ENCODE measurements at places on chromosomes 7 and 10.
A peak's percentile ranks its signal among the peaks of the same experiment; 100 is the strongest.

DNA sequence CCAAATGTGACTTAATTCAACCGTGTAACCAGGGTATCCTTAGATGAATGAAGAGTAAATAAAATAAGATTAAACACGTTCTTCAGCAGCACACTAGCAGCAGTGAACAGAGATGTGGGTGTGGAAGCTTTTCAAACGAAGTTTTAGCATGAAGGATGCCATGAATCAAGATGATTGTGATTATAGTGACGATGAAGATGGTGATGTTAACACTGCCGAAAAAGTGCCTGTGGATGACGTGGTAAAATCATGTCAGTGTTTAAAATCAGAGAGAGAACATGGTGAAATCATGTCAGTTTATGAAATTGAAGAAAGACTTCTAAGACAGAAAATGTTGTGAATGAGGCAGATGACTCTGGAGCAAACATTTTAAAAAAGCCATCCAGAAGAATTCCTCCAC, 19.2 kb downstream of the LCOR start:
- no peak for DNase-seq

DNA sequence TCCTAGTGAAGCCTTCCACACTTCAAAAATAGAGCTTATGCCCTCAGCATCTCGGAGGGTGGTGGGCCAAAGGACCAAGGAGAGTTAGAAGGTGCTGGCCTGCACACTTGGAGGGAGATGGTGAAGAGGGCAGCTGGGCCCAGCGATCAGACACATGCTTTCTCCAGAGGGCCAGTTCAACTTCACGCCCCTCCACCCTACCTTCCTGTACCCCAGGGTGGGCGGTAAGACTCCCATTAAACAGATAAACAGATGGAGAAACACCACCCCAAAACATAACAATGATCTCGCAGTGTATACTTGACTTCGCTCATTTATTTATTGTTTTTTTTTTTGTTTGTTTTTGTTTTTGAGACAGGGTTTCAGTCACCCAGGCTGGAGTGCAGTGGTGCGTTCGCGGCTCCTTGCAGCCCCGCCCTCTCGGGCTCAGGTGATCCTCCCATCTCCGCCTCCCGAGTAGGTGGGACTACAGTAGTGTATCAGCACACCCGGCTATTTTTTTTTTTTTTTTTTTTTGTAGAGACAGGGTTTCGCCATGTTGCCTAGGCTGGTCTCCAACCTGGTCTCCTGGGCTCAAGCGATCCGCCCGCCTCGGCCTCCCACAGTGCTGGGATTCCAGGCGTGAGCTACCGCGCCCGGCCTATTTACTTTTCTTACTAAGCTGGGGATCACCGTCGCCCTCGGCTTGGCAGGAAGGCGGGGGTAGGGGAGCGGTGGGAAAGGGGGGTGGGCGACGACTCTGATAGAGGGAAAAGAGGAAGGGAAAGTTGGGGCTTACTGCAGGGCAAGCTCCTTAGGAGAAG, 1.8 kb downstream of the C10orf95 start:
- peak; percentile 37 for DNase-seq

- DNase-seq: no peak
Observed at GRCh38 chr10:124240839-124241291, 147.5 kb upstream of the CHST15 start.

DNA sequence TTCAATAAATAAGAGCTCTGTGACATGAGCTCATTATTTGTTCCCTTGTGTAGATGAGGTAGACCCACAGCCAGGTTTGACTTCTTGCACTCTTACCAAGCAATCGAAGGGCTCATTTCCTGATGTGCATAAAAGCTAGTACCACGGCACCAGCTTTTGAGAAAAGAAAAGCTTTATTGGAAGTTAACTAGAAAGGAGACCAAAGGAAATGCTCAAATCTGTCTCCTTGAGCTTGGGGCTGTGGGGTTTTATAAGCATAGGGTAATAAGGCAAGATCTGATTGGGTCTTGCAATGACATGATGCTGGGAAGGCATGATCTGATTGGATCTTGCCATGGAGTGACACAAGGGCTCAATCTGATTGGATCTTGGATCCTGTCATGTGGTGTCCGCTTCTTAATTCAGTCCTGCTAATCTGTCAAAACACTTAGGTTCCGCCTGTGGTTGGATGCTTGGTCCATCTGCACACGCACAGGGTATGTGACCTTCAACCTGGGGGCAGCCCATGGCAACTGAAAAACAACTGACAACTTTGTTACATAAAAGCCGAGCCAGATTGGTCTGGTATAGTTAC, 47.8 kb upstream of the FRMD4A start:
- DNase-seq: no peak

DNA sequence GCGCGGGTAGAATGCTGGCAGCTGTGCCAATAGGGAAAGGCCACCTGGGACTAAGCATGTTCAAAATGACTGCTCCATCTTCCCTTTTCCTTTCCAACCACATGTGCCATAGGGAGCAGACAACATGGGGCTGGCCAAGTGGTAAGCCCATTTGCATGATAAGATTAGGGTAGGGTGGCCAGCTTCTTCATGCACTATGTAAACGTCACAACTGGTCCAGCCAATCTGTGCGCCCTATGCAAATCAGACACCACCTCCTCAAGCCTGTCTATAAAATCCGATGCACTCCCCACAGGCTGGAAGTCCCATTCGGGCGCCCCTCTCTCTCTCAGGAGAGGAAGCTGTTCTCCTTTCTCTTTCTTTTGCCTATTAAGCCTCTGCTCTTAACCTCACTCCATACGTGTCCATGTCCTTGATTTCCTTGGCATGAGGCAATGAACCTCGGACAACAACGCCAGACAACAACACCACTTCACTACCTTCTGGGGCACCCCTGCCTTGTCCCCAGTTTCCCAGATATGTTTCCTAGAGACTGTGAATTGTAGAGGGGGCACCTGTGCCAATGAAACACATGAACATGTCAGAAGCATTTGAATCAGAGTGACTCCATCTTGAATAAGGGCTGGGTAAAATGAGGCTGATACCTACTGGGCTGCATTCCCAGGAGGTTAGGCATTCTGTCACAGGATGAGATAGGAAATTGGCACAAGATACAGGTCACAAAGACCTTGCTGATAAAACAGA, 19.1 kb upstream of the EXOC6 start:
- DNase-seq: no peak

DNA sequence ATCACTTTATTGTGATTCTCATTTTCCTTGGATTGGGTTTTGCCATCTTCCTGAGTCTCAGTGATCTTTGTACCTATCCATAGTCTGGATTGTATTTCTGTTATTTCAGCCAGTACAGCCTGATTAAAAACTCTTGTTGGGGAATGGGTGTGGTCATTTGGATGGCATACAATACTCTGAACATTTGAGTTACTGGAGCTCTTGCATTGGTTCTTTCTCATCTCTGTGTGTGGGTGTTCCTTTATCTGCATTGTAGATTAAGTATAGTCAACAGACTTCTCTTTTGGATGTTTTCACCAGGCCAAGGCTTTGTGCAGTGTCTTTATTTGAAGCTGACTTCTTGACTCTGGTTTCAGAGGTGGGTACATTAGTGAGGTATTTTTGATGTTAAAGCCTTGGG, 42.2 kb downstream of the RUNDC3B start:
- no peak for DNase-seq

DNA sequence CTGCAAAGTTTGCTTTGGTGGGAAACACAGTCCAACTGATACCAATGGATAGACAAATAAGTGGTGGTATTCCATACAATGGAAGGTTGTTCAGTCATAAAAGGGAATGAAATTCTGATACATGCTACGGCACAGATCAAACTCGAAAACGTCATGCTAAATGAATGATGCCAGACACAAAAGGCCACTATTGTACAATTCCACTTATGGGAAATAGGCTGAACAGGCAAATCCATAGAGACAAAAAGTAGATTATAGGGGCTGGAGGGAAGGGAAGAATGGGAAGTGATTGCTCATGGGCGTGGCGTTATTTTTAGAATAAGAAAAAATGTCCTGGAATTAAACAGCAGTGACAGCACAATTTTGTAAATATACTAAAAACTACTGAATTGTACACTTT, 66.0 kb upstream of the FOXK1 start:
- no peak for DNase-seq

GRCh38 chr7:24517166-24517565, 56.1 kb upstream of the PALS2 start:
- no peak for DNase-seq

GRCh38 chr7:15470825-15471668, 90.8 kb downstream of the AGMO start:
- no peak for DNase-seq

GRCh38 chr10:27724287-27724686, 21.3 kb downstream of the MKX start:
- no peak for DNase-seq

GRCh38 chr7:17104419-17104818, 194.0 kb upstream of the AHR start:
- no peak for DNase-seq

DNA sequence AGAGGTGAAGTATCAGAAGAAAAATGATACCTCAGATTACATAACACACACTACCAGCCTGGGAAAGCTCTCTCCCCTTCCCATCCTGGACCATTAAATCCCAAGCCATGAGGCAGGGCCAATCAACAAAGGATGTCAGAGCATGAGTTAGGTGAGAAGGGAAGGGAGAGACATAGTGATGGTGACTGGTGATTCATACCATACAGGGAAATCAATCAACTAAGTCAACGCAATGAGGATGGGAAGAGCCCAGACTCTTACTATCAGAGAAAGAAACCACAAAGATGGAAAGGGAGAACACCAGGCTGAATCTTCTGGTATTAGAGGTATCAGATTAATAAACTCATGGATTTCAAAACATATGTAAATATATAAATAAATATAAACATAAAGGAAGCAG, 185.4 kb downstream of the KMT2E start:
- peak; percentile 23 for DNase-seq

GRCh38 chr7:95092324-95092723, 184.9 kb downstream of the PPP1R9A start:
- no peak for DNase-seq

DNA sequence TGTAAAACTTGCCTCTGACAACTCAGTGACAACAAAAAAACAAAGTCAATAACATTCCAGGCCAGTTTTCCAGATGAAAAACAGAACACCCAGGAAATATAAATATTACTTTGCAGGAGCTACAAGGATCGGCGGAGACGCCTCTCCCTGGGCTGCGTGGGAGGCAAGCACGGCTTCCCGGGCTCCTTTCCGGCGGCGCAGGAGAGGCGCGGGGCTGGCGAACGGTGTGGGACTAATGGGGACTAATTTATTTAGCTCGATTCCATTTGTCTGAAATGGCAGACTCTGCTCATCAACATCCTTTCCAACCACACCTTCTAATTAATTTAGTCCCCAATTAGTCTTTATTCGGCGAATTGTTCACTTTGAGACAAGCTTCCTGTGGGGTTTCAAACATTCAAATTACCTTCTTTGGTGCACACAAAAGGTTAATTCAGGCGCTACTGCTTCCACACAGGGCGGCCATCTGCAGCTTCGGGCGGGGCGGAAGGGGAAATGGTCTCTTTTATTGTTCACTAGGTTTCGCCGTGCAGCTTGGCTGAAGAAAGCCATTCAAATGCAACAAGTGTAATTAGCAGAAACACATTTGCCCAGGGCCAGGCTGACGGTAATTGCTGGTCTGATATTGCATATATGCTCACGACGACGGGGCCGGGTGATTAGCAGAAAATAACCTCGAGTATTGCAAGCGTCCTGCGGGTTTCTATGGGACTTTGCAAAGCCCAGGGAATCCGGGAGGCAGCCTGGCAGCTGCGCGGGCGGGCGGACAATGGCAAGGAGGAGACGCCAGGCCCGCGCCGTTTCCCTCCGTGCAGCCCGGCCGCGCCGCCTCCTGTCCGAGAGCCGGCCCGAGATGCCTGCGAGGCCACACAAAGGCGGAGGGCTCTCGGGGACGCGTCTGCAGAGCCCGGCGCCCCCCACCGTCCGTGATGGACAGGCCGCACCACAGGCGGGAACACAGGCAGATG, 270.1 kb downstream of the PTPRN2 start:
- DNase-seq: no peak

- peak; percentile 40 for DNase-seq
Observed at GRCh38 chr7:41010967-41011366, 691.9 kb downstream of the INHBA start.

DNA sequence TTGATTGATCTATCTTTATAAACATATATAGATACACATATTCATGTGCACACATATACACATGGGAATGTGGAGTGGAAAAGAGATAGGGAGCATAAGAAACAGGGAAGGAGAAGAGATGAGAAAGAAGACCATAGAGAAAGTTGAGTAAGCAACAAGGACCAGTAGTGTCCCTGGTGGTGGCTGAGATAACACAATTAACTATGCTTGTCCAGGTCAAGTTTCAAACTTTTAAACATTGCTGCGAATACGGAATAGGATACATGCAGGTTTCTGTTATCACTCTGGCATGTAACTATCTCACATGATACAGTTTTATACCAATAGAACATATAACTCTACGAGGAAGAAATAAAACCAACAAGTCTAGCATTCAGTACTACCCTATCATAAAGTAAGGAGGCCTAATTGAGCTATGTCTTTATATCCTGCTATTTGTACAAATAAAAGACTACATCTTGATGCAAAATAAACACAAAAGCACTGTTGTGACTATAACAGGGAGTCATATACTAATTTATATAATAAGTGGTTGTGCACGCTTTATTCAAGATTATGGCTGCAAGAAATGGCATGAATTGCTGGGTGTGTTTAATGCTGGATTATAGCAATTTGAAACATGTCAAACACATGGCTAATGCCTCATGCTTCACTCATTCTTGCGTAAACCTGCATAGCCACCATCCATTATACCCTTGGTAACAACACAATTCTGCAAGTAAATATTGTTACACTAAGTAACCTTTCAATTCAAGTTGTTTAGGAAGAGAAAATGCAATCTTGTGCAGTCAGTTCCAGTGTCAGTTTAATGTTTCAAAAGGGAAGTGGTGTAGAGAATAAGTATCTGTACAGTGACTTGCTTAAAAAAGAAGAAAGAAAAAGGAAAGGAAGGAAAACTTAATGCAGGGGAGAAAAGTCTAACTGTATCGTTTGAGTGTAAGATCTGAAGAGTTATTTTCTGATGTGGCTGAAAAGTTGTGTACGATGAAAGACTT, 8.2 kb downstream of the FOXP2 start:
- no peak for DNase-seq

- no peak for DNase-seq
Observed at GRCh38 chr10:101968286-101968939, 87.6 kb downstream of the ARMH3 start.

DNA sequence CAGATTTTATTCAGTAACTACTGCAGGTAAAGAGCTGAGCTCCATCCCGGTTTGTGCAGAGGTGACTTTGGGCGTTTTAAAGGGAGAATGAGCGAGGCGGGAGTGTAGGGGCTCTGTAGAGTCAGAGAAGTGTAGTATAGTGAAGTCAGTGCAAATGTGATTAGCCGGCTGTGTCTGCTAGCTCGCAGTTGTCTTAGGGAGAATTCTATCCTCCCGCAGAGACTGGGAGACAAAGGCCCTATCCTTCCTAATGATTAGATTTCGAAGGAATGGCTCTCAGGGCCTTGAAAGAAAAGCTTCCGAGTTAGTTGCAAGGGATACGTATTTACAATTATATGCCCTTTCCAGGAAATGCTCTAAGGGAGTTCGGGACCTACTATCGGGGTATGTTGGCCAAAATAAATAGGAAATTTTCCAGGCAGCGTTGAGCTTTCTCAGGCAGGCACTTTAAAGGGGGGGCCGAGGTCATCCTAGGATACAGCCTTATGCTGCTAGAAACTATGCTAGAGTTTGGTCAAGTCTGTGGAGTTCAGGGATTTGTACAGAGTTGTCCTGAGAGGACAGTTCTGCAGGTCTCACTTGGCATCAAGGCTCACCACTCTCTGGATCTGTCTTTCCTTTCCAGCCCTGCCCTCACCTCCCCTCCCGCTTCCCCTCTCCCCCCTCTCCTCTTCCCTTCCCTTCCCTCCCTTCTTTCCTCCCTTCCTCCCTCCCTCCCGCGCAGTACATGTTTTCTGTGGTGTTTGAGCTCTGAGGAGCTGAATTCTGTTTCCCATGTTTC, 825 bp downstream of the MRPL32 start:
- peak; percentile 43 for DNase-seq

All from fibroblast of skin of right quadriceps (primary cell).